ENCODE measurements at places on chromosomes 2 and 18. TPM values are rescaled to one million over a fixed set of nuclear protein-coding genes. Genes with fewer than 3 reads are reported as not detected.

Gene LRRTM4
- not detected for total RNA-seq

Gene CYS1
- 0.32 TPM for total RNA-seq

Gene HAUS1
- 57.9 TPM for total RNA-seq

Gene GKN2
- total RNA-seq = not detected

Gene UPP2
- not detected for total RNA-seq

DNA sequence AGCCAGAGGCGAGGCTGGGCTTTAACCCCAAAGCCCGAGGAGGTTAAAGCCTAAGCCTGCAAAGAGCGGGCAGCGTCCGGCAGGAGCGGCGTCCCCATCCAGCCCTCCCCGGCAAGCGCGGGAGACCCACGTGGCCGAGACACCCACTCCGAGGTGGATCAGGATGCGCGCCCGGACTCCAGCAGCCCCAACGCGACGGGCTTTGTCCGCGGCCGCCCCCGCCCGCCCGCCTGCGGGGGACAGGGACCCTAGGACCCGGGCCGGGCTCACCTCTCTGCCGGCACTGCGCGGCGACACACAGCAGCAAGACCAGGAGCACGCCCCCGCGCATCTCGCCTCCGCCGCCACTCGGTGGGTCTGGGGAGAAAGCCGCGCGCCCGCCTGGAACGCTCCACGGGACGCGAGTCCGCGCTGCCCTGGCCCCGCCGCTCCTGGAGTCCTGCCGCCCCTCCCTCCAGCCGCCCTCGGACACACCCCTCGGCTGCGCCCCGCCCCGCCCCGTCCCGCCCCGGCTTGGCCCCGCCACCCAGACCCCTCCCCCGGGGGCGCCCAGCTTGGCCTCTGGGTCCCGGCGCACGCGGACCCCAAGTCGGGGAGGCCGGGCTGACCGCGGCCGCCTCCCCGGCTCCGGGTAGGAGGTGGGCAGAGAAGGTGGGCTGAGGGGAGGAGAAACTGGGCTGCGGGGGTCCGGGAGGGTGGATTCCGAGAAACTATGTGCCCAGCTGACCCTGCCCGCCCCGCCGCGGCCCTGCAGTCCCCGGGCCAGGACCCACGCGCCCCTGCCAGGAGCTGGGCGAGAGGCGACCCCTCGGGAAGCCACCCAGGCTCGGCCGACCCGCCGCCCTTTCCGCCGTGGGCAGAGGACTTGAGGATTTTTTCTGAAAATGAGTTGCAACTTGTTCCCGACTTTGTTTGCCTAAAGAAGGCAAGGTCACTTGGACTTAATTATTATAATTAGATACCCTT, at the start of gene LAMA1:
Gene LAMA1 (minus strand): TSS at position 408 of the 966 bp plus-strand sequence. CDS start 77 bp downstream, at position 331.
- peaks cover 28% of the 10 kb centered on the region for H3K27me3 ChIP-seq
- H3K27ac ChIP-seq = no peak within 1 kb of the TSS
- DNase-seq = peak; percentile 2
- H3K36me3 ChIP-seq = no peaks in the 10 kb centered on the region
- no peak within 1 kb of the TSS for H3K4me3 ChIP-seq
- H3K4me1 ChIP-seq = peaks cover 2% of the 10 kb centered on the region

DNA sequence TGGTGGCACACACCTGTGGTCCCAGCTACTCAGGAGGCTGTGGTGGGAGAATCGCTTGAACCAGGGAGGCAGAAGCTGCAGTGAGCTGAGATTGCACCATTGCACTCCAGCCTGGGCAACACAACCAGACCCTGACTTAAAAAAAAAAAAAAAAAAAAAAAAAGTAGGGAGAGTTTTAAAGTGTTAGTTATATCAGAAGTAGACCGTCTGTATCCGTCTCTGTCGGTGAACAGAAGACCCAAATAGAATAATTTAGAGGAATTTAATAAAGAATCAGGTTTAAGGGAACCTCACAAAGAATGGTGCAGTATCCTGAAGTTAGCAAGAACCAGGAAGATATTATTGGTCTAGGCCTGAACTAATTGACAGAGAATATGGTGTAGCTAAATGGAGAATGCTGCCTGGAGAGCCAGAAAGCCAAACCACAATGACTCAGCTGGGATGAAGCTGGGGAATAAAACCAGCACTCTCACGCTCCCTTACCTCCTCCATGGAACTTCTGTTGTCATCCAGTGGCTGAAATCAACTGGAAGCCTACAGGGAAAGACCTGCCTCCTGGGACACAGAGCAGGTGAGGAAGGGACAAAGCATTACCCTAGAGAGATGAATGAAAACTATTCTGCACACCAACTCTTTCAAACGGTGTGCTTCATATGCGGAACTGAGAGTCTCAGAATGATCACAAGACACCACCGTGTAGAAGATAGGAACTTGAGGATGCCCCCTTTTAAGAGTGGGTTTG, 39.1 kb upstream of the PLEKHM3 start:
- peaks cover 1% of the 10 kb centered on the region for H3K27me3 ChIP-seq
- no peaks in the 10 kb centered on the region for H3K4me1 ChIP-seq
- H3K27ac ChIP-seq = no peak overlapping the region
- no peak for DNase-seq
- H3K4me3 ChIP-seq = no peak overlapping the region
- H3K36me3 ChIP-seq = no peaks in the 10 kb centered on the region

GRCh38 chr18:43081396-43081795, 34.1 kb downstream of the RIT2 start:
- no peak overlapping the region for H3K4me3 ChIP-seq
- no peak for DNase-seq

GRCh38 chr2:65185012-65185411, 42.6 kb upstream of the ACTR2 start:
- H3K4me3 ChIP-seq = no peak overlapping the region
- H3K27me3 ChIP-seq = no peaks in the 10 kb centered on the region
- H3K36me3 ChIP-seq = no peaks in the 10 kb centered on the region
- H3K27ac ChIP-seq = no peak overlapping the region
- no peak for DNase-seq
- peaks cover 4% of the 10 kb centered on the region for H3K4me1 ChIP-seq

- no peak overlapping the region for H3K27ac ChIP-seq
- DNase-seq = no peak
- H3K27me3 ChIP-seq = no peaks in the 10 kb centered on the region
- peaks cover 6% of the 10 kb centered on the region for H3K4me1 ChIP-seq
- no peak overlapping the region for H3K4me3 ChIP-seq
Measured at GRCh38 chr2:234060236-234060635, 9.7 kb downstream of the SPP2 start.

DNA sequence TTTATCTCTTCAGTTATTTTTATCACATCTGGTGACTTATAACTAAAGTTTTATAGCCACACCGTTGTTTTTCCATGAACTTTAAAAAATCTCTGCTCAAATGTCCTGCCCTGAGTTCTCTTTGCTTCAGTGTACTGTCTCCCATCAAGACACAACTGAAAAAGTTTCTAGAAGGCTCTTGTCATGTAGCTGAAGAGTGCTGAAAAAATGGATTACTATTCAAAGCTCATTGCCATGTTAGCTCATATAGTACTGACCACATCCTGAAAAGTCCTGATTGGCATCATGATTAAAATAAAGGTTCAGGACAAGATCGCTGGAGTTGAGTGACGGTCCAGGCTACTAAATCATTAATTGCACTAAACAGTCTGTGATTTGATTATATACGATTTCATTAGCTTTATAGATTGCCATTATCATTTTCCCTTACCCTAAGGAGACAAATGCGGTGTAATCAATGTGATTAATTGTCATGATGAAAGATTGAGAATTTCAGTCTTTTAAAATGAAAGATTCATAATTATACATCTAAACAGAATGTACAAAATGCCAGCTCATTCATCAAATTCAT, 62.2 kb downstream of the MFSD6 start:
- H3K4me1 ChIP-seq = peaks cover 36% of the 10 kb centered on the region
- peaks cover 46% of the 10 kb centered on the region for H3K36me3 ChIP-seq
- H3K27me3 ChIP-seq = no peaks in the 10 kb centered on the region
- H3K4me3 ChIP-seq = no peak overlapping the region

DNA sequence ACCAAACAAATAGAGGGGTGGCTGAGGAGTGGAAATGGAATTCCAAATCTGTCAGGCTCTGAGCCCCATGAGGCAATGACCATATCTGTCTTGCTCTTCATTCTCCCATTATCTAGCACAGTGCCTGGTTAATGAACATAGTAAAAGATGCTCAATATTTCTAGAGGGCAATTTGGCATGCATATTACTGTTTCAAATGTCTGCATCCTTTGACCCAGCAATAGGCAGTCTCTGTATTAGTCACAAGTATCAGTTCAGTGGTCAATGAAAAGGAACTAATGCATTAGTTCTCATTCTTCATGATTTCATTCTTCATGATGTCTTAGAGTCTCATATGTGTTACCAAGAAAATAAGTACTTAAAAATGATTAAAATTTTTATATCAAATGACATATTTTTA, 28.4 kb upstream of the MALL start:
- H3K4me1 ChIP-seq = peaks cover 7% of the 10 kb centered on the region
- H3K36me3 ChIP-seq = peaks cover 2% of the 10 kb centered on the region
- H3K4me3 ChIP-seq = no peak overlapping the region
- DNase-seq = no peak

DNA sequence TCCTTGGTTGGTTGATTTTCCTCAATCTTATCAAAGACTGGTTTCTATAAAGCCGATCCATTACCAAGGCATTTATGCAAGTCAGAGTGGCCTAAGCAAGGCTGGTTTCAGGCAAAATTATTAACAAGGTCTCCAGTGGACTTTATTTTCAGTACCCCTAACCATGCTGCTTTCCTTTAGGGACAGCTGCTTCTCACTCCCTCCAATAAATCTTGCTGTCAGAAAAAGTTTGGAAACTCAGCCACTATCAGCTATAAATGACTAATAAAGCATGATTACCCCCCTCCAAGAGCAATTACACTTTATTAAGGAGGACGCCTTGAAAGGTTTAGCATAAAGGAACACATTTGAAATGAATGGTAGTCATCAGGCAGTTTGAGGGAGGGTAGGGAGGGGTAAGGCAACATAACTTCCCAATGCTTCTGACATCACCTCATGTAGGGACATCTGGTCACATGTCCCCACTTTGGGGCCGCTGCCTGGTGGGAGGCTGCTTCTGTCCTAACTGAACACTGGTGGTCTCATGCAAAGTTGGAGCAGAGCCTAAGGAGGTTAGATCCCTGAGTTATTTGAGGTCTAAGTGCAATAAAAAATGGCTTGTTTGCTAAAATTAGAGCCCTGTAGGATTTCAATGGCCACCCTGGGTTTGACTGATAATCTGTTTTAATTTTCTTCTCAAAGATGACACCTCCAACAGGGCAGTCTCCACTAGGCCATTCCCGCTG, 58.0 kb upstream of the TMEM178A start:
- no peak overlapping the region for H3K4me3 ChIP-seq
- no peak overlapping the region for H3K27ac ChIP-seq
- no peaks in the 10 kb centered on the region for H3K36me3 ChIP-seq
- no peak for DNase-seq
- no peaks in the 10 kb centered on the region for H3K4me1 ChIP-seq

- no peaks in the 10 kb centered on the region for H3K36me3 ChIP-seq
- no peak overlapping the region for H3K4me3 ChIP-seq
- no peak overlapping the region for H3K27ac ChIP-seq
- no peaks in the 10 kb centered on the region for H3K4me1 ChIP-seq
- peaks cover 5% of the 10 kb centered on the region for H3K27me3 ChIP-seq
Measured at GRCh38 chr18:24181806-24182205, 42.9 kb downstream of the CABYR start.

DNA sequence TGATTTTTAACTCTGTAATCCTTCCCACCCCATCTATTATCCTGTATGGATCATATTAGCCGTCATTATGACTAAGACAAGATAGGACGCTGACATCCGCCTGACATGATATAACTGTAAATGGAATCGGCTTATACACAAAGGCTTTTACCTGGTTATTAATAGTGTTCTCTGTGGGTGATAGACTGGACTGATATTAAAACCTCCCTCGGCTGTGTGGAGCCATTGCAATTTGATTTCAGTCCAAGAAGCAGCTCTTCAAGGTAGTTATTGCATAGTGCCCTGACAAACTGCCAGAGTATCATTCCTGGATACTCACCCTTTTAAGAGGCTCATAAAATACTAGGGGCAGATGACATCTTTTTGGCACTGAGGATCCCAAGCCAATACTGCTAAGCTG, 226.1 kb upstream of the HNRNPA3 start:
- no peaks in the 10 kb centered on the region for H3K36me3 ChIP-seq
- no peak overlapping the region for H3K4me3 ChIP-seq
- DNase-seq = no peak
- H3K27ac ChIP-seq = no peak overlapping the region

- H3K27me3 ChIP-seq = peaks cover 5% of the 10 kb centered on the region
- H3K27ac ChIP-seq = no peak overlapping the region
- no peak for DNase-seq
- no peak overlapping the region for H3K4me3 ChIP-seq
Measured at GRCh38 chr2:172896661-172897081, 161.0 kb downstream of the RAPGEF4 start.

- no peak overlapping the region for H3K27ac ChIP-seq
- no peaks in the 10 kb centered on the region for H3K36me3 ChIP-seq
- H3K4me3 ChIP-seq = no peak overlapping the region
- H3K4me1 ChIP-seq = no peaks in the 10 kb centered on the region
- DNase-seq = no peak
Measured at GRCh38 chr2:31651736-31652135, 71.0 kb upstream of the SRD5A2 start.

GRCh38 chr18:8052237-8052701, 485.2 kb downstream of the PTPRM start:
- peaks cover 4% of the 10 kb centered on the region for H3K4me1 ChIP-seq
- no peaks in the 10 kb centered on the region for H3K36me3 ChIP-seq
- no peak overlapping the region for H3K27ac ChIP-seq
- H3K4me3 ChIP-seq = no peak overlapping the region
- no peaks in the 10 kb centered on the region for H3K27me3 ChIP-seq
- DNase-seq = peak; percentile 41

DNA sequence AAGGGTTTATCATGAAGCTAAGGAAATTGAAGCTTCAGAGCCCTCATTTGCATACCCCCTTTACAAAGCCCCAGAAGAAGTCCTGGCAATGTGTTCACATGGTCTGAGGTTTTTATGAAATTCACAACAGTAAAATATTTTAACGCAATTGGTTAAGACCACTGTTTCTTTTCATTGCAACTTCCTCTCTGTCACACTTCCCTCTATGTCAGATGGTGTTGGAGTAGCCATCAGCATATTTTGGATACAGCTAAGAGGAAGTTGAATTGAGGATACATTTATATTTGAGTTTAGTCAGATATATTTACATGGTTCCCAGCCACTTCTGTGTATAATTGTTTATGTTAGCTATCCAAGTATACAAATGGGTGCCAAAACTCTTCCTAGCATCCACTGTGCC, 170.0 kb downstream of the TXNL1 start:
- no peak overlapping the region for H3K27ac ChIP-seq
- H3K36me3 ChIP-seq = no peaks in the 10 kb centered on the region
- no peak overlapping the region for H3K4me3 ChIP-seq
- H3K4me1 ChIP-seq = no peaks in the 10 kb centered on the region

Data from activated CD8-positive, alpha-beta T cell treated with anti-CD3 and anti-CD28 coated beads for 36 hours (primary cell).